Testis (tissue), 5 donors: ENCODE measurements at places on chromosomes 3 and 15. TPM values are rescaled to one million over a fixed set of nuclear protein-coding genes. Genes with fewer than 3 reads are reported as not detected.
A peak's percentile ranks its signal among the peaks of the same experiment; 100 is the strongest.

- H3K27ac ChIP-seq = no peak overlapping the region
- H3K27me3 ChIP-seq = no peaks in the 10 kb centered on the region
- no peaks in the 10 kb centered on the region for H3K36me3 ChIP-seq
These were observed 38.6 kb downstream of the EHD4 start for GRCh38 chr15:41933771-41934170.

DNA sequence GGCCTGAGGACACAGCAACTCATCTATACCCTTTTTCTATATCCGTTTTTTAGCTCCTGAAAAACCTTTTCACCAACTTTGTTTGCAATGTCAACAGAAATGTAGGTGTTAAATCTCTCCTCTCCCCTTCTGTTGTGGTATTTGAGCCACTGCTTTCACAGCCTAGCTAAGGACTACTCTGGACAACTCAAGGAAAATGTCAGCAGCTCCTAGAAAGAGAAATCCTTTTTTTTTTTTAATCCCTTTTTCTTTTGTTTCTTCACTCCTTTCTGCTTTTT is 176.6 kb downstream of the KLHL25 start:
- H3K27me3 ChIP-seq = no peaks in the 10 kb centered on the region
- no peak for DNase-seq
- H3K4me1 ChIP-seq = peaks cover 48% of the 10 kb centered on the region
- H3K36me3 ChIP-seq = no peaks in the 10 kb centered on the region
- H3K27ac ChIP-seq = peak overlapping the region; percentile 86
- no peak overlapping the region for H3K4me3 ChIP-seq

- no peak overlapping the region for H3K27ac ChIP-seq
- no peaks in the 10 kb centered on the region for H3K36me3 ChIP-seq
- no peak overlapping the region for H3K4me3 ChIP-seq
- no peaks in the 10 kb centered on the region for H3K4me1 ChIP-seq
These were observed 47.6 kb downstream of the IDH2 start for GRCh38 chr15:90054618-90055097.

- no peak overlapping the region for H3K4me3 ChIP-seq
- H3K27me3 ChIP-seq = no peaks in the 10 kb centered on the region
- DNase-seq = no peak
These were observed 385.5 kb downstream of the IL20RB start for GRCh38 chr3:137343283-137343682.

The CNTN4 gene
- 37.7 TPM for polyA plus RNA-seq

The POTEB2 gene
- polyA plus RNA-seq = 7.6 TPM
